Stimulated activated CD8-positive, alpha-beta memory T cell treated with anti-CD3 and anti-CD28 coated beads, Interleukin-4, amount 100 ng/mL, for 4 hours (primary cell): ENCODE measurements at places on chromosomes 12 and 14.

DNA sequence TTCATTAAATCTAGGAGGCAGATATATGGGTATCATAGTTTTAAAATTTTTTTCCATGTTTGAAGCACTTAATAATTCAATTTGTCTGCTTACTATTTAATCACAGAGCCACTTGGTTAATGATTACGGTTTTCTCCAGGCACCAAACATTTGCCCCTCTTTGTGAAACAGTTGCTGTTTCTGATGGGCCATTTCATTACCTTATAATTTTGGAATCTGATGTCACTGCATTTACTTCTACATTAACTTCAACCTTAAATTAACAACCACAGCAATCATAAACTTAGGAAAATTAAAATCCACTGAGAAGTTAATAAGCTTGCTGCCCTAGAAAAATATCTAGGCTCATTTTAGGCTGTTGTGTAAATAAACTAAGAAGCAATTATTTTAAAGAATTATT is 17.0 kb downstream of the TMCC3 start:
- no peak for DNase-seq

GRCh38 chr12:79378496-79378895 is 312.3 kb downstream of the PAWR start:
- no peak for DNase-seq

- no peak for DNase-seq
These were observed 97.9 kb upstream of the GARIN6 start for GRCh38 chr12:99549651-99550050.

DNA sequence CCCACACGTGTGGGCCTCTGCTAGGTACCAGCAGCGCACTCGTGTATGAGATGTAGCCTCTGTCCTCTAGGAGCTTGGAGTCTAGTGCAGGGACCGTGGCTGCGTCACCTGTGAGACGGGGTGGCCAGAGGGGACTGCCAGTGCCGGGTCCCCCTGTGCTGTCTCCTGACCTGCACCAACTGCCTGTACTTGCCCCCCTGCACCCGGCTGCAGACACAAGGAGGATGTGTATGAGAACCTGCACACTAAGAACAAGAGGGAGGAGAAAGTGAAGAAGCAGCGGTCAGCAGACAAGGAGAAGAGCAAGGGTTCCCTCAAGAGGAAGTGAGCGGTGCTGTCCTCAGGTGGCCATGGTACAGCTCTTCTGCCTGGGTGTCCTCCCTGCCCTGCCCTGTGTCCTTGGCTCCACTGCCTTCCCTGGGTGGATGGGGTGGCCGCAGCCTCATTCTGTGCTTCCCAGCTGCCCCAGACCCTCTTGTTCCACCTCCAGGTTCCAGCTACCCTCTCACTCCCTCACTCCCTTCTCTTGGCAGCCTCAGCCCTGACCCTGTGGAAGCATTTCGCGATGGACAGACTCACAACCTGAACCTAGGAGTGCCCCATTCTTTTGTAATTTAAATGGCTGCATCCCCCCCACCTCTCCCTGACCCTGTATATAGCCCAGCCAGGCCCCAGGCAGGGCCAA is 9.6 kb downstream of the PTPN6 start:
- DNase-seq = no peak

DNA sequence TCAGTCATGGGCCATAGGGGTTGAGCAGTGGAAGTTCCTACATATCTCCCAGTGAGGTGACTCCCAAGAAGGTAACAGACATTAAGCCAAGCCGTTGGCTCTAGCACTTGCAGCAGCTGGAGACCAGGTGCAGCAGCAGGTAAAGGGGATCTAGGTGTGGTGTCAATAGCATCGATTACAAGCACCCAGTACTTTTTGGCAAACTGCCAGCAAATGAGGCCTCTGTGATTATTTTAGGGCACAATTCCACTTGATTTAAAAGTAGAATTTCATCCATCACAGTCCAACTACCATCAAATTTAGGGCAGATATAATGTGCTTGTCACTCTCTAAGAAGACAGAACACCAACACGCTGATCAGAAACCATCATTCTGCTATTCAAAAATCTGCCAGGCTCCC is 224.1 kb upstream of the EGLN3 start:
- no peak for DNase-seq

- DNase-seq = no peak
These were observed 149.2 kb upstream of the FBXO33 start for GRCh38 chr14:39581474-39581873.

DNA sequence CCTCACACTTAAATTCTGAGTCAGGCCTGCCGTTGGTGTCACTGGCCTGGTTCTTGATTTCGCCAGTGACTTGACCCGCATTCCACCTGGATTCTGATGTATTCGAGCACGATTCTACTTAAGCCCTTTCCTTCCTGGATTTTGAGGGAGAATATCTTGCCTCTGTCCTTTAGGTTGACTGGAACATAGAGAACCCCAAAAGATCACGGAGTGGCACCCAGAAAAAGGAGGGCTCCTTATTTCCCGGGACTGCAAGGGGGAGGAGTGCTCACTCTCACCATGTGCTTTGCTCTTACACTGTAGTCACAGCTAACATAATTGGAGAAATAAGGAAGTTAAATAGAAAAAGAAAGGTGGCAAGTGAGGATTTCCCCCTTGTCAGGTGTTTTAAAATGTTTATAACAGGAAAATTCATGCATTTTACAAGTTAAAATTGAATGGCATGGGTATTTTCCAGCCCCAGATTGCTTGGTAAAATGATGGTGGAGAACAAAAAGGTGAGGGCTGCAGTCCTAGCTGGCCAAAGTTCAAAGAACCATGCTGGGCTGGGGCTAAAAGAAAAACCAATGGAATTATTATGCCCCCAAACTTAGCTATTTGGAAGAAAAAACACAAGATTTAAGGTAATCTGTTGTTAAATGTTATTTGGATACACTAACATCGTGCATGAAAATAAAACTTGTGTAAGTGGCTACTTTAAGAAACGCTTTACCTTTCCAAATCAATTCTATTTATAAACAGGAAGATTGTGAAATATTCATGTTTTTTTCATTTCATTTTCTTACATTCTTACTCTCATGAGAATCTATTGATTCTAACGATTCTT is 8.9 kb downstream of the FOXA1 start:
- DNase-seq = no peak

- no peak for DNase-seq
These were observed 824.2 kb downstream of the SLC16A7 start for GRCh38 chr12:60419986-60420385.

- no peak for DNase-seq
These were observed 35.8 kb downstream of the NUMB start for GRCh38 chr14:73422515-73422914.
